ENCODE measurements at places on chromosomes 12 and 14.

GRCh38 chr14:34164162-34164864, 213.4 kb upstream of the EGLN3 start:
- no peak for DNase-seq

DNA sequence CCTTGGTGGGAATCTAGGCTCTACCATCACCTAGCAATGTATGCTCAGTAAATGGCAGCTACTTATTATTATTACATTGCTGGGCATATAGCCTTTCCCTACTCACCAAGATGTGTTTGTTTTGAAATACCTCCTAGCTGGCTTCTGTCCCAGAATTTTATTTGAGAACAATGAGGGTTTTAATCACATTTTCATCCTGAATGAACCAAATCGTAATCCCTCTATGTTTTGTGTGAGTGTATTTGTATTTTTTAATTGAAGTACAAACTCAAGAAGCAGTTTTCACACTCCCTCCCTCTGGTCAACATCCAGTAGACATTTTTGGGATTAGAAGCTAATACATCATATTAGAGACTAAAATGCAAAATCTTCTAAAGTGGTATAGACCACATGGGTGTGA, 7.6 kb downstream of the SLC7A8 start:
- DNase-seq, result no peak

GRCh38 chr12:13248964-13249363, 52.4 kb downstream of the EMP1 start:
- DNase-seq, result no peak

- DNase-seq, result no peak
These were observed 4.6 kb upstream of the HIP1R start for GRCh38 chr12:122830517-122831214.

- no peak for DNase-seq
These were observed 22.6 kb upstream of the PAPOLA start for GRCh38 chr14:96479435-96480146.

- no peak for DNase-seq
These were observed 12.2 kb downstream of the TBX3 start for GRCh38 chr12:114671443-114672411.

Measured in NAMALWA (cell line).